ENCODE measurements at places on chromosomes 1 and 21.

- no peak for DNase-seq
Observed at GRCh38 chr1:23904748-23905357, 8.3 kb downstream of the CNR2 start.

- no peak for DNase-seq
Observed at GRCh38 chr1:8497210-8497819, 179.4 kb downstream of the SLC45A1 start.

GRCh38 chr1:41426201-41426890 is 58.1 kb downstream of the EDN2 start:
- DNase-seq, result no peak

DNA sequence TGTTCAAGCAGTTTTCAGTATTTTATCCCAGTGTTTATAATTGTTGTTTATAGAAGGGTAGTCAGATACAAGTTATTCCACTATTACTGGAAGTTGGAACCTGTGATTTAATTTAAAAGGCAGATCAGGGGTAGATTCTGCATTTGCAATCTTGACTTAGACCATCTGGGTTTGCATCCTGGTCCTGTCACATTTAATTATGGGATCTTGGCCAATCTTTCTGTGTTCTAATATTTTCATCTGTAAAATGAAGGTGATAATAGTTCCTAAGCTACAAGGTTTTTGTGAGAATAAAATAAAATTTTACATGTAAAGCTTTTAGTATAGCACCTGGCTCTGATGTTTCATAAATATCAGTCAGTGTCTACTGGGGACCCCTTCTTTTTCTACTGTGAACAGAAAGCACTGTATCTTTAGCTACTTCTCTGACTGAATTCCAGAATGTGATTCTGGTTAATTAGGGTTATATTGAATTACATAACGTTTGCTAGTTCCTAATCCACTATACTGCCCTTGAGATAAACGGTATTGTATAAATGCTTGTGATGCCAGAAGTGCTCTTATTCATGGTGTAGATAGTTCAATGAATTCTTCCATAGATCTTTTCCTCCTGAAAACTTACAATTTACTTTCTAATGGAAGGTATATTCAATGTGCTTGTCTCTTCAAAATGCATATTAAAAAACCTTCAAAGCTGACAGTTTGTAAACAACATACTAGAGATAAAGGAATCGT is 131.0 kb downstream of the KCNK1 start:
- DNase-seq, result no peak

- no peak for DNase-seq
Observed at GRCh38 chr1:26696119-26696653, 371 bp downstream of the ARID1A start.

DNA sequence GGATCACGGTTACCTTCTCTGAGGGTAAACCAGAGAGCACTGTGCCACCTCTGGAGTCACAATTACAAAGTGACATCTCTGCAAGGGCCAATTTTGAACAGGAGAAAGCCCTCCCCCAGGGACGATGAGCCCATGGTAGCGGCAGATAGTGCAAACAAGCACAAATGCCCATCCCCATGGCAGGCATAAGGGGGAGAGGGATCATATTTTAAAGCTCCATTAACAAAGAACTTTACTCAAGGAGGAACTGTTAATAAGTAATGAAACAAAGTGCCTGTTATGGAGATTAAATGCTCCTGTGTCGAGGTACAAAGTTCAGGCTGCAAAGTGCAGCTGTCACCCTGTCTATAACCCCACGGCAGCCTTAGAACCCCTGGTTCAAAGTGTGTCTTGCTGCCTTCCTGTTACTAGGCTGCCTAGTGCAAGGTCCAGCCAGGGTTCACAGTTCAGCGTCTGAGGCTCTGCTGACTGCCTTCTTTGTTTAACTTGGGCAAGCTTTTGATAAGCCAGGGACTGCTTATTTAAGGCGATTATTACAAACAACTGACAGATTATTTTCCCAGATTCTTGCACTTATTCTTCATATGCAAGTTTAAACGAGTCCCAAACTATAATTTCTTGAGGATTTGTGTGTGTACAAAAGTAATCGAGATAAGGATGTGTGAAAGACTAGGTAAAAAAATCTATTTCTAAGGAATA is 75.7 kb upstream of the NRIP1 start:
- no peak for DNase-seq

DNA sequence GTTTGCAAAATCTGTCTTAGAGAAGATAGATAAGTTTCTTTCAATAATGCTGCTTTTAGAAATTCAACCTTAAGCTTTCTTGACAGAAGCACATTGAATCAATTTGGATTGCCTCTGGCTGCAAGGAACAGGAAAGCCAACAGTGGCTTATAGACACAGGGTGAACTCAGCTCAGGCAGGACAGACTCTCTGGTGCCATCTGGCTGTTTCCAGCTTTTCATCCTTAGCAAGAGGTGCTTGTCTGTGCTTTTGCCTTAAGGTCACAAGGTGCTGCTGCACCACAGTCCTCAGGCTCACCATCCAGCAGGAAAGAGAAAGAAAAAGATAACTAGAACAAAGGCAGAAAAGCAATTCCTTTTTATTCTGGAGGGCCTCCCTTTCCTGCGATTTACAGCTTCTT is 93.7 kb upstream of the ETS2 start:
- DNase-seq, result peak; percentile 90

- no peak for DNase-seq
Observed at GRCh38 chr1:64397541-64397940, 72.4 kb upstream of the CACHD1 start.

GRCh38 chr1:100622037-100622436 is 84.1 kb downstream of the GPR88 start:
- no peak for DNase-seq

DNA sequence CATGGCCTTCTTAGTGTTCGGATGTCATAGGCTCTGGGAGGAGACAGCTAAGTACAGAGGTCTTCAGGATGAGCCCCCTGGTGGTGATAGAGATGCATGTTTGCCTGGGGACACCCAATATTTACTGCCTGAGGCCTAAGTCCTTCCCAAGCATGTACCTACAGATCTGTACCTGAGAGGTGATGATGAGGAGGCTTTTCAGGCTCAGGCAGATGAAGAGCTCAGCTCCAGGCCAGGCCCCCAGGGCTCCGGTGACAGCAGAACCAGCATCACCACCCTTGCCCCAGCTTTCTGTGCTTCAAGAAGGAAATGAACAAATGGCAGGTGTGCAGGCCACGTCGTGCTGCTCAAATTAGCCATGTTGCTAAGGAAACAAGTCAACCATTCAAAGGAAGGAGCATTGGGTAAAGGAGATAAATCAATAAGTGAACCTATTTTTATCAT is 21.1 kb downstream of the CACNA1E start:
- DNase-seq, result peak; percentile 69

DNA sequence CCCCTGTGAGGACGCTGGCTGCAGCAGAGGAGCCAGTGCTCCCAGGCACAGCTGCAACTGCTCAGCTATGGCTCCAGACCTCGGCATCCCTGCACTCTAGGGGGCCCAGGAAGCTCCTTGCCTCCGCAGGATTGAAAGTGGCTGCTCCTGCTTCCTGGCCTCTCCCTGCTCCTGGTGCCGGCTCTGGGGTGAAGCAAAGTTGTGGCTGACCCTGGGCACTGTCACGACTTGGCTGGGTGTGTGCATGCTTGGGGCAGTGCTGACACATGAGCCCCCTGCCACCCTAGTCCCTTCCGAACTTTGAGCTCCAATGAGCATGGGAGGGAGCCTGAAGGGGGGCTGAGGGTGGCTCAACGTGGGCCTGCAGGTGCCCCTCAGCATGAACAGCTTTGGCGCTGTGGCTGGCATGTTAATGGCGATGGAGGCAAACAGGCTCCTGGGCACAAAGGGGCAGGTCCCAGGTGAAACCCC is 1512.2 kb downstream of the KCNT2 start:
- no peak for DNase-seq

GRCh38 chr21:42649122-42650032 is 4.0 kb upstream of the PDE9A start:
- no peak for DNase-seq

DNA sequence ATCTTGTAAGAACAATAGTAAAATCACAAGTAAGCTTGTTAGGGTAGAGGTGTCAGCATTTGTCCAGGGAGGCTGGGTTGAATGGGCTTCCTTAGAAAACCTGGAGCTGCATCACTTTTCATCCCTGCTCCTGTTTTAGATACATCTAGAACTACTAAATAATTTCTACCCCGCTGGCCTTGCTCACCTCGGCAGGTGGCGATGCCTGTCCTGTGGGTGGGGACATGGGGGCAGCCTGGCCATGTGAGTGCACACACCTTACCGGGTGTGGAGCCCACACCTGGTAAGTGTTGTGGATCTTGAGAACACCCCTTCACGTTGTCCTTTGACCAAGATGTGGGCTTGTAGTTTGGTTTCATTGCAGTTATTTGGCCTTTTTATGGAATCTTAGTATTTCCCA is 29.7 kb downstream of the URB2 start:
- no peak for DNase-seq

- DNase-seq, result no peak
Observed at GRCh38 chr1:53580739-53581475, 121.7 kb downstream of the DMRTB1 start.

- peak; percentile 62 for DNase-seq
Observed at GRCh38 chr1:168920456-168921094, 185.9 kb upstream of the ATP1B1 start.

GRCh38 chr1:169809370-169810095 is 14.8 kb upstream of the METTL18 start:
- DNase-seq, result no peak

GRCh38 chr21:26140164-26140579 is 30.4 kb downstream of the APP start:
- peak; percentile 42 for DNase-seq

DNA sequence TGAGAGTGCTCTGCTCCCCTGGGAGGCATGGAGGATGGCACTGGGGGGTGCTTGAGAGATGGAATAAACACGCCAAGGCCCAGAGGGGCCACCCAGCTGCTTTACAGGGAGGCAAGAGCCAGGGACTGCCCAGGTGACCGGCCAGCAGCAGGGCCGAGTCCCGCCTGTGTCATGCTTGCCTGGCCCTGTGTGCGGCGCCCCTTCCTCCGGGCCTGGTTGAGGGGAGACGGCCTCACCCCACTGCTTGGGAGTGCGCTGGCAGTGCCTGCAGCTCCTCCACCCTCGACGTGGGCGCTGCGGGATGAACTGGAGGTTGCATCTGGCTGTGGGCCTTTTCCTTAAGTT is 33.1 kb upstream of the COL6A2 start:
- DNase-seq, result no peak

- no peak for DNase-seq
Observed at GRCh38 chr1:101217148-101217547, 19.7 kb upstream of the S1PR1 start.

- DNase-seq, result no peak
Observed at GRCh38 chr1:215064327-215064726, 18.2 kb upstream of the KCNK2 start.

GRCh38 chr1:67427947-67428346 is 2.3 kb downstream of the SERBP1 start:
- no peak for DNase-seq

- no peak for DNase-seq
Observed at GRCh38 chr1:44785501-44786137, 2.4 kb downstream of the BEST4 start.

GRCh38 chr1:41392528-41392924 is 31.3 kb downstream of the FOXO6 start:
- DNase-seq, result no peak

- DNase-seq, result no peak
Observed at GRCh38 chr1:71785000-71785399, 497.3 kb downstream of the NEGR1 start.

GRCh38 chr1:203871114-203871880 is 9.9 kb downstream of the SNRPE start:
- peak; percentile 62 for DNase-seq

DNA sequence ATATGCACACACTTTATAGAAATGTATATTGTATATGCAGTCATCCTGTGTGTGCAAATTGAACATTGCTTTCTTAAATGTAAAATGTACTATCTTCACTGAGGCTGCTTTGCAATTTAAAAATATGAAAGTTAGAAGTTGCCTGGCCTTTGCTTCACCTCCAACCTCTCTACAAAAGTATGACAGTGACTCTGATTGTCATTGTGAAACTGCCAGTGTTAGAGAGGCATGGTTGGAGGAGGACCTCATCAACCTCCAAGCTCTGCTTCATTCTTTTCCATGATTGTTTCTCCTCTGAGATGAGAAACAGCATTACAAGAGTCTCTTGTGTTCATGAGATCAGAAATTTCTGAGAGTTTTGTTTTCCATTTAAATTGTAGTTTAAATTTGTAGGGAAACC is 185.5 kb downstream of the ZC3H11B start:
- no peak for DNase-seq

DNA sequence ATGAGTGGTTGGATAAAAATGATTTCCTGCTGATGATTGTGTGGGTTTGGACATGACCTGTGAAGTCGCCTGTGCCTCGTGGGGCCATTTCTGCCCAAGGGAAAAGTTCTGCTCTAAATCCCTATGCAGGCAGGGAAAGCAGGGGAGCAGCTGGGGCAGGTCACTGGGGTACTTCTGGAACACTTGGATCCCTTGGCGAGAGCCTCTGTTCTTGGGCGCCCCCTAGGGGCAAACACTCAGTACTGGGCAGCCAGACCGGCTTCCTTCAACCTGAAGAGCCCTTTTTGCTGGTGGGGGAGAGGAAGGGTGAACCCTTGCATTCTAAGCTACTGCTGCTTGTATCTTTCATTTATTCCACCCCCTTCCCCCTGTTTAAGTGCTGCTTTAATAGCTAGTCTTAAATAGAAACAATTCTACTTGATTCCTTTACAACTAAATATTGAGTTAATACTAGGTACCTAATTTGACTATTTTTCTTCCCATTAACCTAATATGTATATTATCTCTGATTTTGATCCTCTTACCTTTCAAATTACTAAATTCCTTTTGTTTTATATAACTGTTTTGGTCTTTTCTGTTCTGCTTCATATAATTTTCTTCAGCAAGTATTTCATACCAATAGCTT is 5.1 kb upstream of the CLEC20A start:
- DNase-seq, result peak; percentile 10

DNA sequence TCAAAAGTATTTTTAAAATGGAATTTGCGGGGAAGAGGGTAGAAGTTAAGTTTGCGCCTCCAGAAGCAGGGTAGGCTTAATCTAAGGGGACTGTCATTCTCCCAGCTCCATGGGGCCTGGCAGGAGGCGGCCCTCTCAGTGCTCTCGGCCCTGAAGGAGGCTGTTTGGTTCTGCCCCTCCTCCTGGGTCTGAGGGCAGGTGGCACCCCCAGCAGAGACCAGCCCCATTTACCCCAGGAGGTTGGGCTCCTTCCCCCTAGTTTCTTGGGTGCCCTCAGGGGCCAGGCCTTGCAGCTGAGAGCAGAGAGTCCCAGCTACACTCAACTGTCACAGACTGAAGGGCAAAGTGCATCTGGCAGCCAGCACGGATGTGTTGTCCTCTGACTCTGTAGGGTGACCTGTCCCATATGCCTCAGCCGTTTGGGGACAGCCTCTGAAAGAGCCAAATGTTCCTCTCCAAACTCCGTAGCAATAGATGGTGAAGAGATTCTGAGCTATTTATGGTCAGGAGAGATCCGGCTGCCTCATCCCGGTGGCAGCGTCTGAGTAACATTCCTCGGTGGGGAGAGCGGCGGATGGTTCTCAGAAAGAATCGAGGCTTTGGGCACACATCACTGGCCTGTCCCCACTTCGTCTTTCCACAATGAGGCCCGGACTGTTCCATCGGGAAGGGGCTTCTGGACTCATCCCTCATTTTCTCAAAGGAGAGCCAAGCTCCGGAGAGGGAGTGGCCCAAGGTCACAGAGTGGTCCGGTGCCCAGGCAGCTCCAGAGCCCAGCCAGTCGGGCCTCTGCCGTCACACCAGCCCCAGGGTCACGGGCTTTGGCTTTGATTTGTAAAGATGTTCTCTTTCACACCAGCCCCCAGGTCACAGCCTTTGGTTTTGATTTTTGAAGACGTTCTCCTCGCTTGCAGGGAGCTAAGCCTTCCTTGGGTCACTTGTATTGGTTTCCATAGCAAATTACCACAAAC is 424.2 kb upstream of the VAMP3 start:
- DNase-seq, result no peak

GRCh38 chr1:202210385-202210784 is 16.8 kb downstream of the LGR6 start:
- DNase-seq, result peak; percentile 63

Data from DMS153 (cell line).